MV-4-11 (cell line): ENCODE measurements at places on chromosomes 6 and 20.
A peak's percentile ranks its signal among the peaks of the same experiment; 100 is the strongest.

GRCh38 chr6:144952456-144953240 is 667.5 kb downstream of the UTRN start:
- no peak for DNase-seq

DNA sequence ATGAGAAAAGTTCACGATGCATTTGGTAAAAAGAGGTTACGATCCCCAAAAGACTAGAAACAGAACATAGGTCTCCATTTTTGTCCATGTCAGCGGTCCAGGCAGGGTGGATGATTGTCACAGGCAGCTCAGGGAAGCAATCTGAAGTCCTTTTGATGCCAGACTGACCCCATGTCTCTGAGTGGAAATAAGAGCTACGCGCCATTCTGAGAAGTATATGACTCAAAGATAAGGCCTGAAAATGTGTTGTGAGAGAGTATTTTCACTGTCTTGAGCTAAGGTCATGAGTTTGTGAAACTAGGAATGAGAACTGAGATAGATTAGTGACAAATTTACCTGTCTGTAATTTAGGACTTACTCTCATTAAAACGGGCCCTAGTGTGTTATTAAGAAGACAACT is 69.5 kb downstream of the LYRM4 start:
- DNase-seq: no peak

DNA sequence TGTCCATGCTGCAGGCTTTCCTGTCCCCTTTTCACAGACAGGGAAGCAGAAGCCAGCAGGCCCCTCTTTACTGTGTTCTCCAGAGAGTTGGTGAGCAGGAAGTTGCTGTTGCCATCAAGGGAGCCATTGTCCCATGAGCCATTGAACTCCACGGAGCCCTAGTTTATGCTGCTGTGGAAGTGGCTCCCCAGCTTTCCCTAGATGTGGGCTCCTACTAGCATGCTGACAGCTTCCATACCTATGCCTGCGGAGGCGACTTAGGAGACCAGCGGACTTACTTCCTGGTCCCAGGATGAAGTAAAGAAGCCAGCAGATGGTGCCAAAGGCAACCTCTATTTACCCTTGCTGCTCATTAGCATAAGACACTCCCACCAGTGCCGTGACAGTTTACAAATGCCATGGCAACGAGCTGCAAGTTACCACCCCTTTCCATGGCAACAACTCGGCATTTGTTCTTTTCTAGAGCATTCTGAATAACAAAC is 30.8 kb upstream of the FKBP1A start:
- peak; percentile 70 for DNase-seq

GRCh38 chr20:46799781-46800408 is 90.4 kb downstream of the SLC2A10 start:
- no peak for DNase-seq

DNA sequence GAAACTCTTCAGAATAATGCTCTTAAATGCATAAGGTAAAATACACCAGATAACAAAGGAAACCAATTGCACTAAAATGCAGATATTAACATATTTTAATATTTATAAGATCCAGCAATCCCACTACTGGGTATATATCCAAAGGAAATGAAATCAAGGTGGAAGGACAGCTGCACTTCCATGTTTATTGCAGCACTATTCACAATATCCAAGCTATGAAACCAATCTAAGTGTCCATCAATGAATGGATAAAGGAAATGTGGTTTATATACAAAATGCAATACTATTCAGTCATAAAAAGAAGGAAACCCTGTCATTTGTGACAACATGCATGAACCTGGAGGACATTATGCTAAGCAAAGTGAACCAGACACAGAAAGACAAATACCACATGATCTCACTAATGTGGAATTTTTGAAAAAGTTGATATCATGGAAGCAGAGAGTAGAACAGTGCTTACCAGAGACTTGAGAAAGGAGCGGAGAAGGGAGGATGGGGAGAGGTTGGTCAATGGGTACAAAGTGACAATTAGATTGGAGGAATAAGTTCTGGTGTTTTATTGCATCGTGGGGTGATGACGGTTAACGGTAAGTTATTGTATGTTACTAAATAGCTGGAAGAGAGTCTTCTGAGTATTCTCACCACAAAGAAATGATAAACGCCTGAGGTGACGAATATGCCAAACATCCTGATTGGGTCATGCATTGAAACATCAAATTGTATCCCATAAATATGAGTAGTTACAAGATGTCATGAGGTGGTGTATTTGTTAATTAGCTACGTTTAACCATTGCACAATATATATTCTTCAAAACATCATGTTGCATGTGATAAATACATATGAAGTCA is 37.9 kb upstream of the RNF24 start:
- peak; percentile 67 for DNase-seq

DNA sequence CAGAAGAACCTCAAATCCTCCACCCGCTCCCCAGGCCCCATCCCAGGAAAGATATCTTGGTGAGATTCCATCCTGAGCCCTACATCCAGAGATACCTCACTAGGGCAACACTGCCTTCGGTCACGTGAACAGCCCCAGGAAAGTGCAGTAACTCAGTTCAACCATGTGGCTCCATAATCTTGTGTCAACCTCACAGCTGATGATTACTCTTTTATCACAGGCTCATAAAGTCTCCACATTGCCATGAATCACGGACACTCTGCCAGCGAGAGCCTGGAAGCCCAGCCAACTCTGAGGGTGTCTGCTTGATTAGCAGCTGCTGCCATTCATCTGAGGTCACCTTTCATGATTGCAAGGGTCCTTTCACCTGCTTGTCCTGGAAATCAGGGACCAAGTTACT is 175.8 kb upstream of the LRFN2 start:
- DNase-seq: no peak

DNA sequence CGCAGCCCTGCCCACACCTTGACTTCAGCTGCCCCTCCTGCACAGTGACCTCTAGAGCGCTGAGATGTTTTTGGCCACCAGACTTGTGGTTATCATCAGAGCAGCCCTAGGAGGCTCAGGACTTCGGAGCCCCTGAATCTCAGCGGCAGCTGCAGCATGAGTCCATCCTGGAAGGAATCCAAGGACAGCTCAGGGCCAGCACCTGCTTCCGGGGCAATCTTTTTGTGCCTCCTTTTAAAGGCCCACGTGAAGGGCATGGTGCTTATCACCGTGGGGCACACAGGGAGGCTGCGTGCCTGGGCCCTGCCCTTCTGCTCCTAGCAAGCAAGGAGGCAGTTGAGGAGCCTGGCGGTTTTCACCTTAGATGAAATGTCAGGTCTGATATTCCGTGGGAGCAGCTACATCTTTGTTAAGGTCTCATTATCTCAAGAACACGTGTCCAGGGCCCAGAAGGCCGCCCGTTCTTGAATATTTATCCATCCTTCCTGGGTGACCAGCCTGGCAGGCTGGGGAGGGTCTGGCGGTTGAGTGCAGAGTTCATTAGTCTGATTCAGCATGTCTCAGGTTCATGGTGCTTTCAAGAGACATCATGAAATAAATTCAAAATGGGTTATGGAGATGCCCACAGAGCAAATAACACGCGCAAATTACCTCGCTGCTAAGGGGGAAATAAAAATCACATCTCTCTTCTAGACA is 392.4 kb downstream of the TAF4 start:
- no peak for DNase-seq

DNA sequence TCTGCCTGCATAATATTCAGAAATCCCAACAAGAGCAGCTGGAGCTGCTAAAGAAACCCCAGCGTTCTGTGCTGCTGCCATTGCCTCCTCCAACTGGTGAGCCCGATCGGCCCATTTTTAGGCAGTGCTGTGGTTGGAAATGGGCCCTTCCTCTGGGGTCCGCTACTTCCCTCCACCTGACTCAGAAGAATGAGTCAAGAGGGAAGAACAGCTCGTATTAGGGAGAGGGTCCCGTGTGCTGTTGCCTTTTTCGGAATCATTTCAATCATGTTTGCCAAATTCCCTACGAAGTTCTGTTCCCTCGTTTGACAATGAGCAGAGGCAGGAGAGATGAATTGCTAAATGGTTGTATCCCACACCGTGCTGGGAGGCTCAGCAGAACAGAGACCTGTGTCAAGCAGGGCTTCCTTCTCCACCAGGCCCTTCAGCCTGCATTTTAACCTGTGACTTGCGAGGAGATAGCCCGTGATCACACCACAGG is 38.4 kb downstream of the THBS2 start:
- DNase-seq: no peak

- DNase-seq: peak; percentile 4
Observed at GRCh38 chr6:143451531-143451930, 926 bp downstream of the PEX3 start.

DNA sequence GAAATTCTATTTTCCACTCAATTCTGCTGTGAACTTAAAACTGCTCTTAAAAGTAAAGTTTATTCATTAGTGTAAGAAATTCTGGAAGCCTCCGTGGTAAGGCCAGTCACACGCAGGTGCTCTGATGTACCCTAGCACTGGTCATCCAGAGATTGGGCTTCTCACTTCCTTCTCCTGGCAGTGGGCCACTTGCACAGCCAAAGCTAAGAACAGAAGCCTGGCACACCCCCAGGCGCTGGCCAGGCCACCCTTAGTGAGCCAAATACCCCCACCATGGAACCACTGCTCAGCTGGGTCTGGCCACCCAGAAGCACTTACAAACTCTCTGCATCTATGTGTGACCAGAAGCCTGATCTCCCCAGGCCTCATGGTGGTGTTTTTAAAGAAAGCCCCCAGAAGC is 35.3 kb upstream of the ARFGEF2 start:
- DNase-seq: no peak

DNA sequence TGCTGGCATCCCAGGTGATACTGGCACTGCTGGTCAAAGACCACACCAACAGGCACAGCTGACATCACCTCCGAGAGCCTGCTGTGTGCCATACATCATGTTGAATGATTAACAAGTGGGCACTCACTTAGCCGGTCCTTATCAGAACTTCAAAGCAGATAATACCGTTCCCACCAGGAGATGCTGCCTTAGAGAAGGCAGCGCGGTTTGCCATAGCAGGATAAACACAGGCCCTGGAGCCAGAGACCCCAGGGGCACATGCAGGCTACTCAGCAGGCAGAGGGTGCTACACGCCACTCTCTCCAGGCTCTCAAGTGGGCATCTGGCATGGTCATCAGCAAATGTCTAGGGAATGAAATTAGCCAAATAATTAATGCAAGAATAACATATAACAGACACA is 86.5 kb upstream of the CST7 start:
- no peak for DNase-seq

DNA sequence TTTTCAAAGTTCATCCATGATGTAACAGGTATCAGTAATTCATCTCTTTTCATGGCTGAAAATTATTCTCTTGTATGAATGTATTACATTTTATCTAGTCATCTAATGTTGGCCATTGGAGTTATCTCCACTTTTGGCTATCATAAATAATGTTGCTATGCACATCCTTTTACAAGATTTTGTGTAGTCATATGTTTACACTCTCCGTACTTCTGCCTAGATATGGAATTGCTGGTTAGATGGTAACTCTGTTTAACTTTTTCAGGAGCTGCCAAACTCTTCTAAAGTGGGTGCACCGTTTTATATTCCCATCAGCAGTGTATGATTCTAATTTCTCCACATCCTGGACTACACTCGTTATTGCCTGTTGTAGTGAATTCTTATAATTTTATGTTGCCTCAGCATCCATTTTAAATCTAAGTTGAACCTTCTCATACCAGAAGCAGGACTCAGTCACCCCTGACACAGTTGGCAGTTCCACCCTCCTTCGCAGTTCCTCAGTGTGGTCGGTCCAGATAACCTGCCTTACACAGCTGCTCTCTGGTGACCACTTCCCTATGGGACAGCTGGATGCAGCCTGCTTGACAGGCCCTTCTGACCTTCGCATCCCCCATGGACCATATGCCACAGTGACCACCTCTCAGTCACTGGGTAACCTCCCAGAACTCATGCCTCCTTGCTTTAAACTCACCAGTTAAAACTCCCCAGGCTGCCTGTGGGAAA is 33.9 kb downstream of the KIZ start:
- DNase-seq: peak; percentile 77

DNA sequence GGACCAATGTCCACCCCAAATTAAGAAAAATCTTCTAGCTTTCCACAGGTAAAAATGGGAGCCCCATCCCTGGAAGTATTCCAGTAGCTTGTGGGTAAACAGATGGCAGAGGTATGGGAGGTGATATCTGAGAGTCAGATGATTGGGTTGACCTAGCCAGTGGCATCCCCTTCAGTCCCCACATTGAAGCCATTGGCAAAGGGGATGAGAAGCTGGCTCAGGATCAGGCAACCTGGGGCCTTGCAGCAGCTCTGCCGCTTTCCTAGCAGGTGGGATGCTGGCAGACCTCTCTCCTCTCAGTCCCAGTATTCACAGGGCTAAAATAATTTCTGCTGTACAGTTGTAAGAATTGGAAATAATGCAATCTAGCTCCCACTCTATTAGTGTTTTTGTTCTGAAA is 108.9 kb upstream of the KCNG1 start:
- no peak for DNase-seq

- DNase-seq: no peak
Observed at GRCh38 chr6:142868917-142869316, 76.1 kb downstream of the HIVEP2 start.

DNA sequence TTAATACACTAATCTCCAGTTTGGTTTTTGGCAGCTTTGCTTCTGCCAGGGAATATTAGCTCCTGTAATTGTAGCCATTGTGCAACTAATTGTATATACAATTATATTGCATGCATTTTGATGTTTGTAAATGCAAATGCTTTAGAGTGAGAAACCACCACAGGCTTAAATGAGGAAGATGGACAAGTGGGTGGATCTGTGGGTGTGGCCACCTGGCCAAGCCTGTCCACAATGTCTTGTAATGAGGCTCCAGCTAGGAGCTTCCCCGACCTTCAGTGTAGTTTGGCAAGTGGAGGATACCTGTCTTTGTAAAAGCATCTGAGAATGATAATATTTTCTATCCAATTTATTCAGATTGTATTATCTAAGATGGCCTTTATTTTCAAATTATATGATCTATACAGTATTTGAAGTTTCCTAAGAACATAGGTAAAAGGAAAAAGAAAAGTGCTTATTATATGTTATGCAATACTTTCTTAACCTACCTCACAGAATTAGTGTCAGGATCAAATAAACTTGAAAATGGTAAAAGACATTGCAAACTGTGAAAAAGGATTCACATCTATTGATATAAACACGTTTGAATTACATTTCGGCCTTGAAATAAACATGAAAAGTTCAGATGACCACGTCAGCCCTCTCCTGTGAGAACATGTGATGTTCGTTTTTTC is 49.3 kb upstream of the ARID1B start:
- DNase-seq: peak; percentile 52

DNA sequence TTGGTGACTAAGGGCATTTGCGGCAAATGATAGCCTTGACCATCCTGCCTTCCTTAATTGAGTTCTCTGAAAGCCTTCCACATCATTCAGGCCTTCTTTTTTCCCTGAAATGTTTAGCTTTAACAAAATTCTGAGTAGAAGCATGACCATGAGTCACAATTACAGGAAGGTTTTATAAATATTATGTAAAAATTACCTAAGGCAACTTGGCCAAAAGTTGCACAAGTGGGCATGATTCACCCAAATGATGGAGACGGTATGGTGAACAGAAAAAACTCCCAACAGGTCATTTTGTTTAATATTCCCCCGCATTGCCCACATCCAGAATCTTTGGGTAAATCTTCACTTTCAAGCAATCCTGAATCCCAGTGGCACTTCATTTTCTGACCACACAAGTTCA is 37.0 kb downstream of the MC3R start:
- DNase-seq: peak; percentile 13

GRCh38 chr6:7051780-7052442 is 55.9 kb upstream of the RREB1 start:
- peak; percentile 24 for DNase-seq
